ENCODE measurements at places on chromosomes 16 and 17. TPM values are rescaled to one million over a fixed set of nuclear protein-coding genes. Genes with fewer than 3 reads are reported as not detected.
A peak's percentile ranks its signal among the peaks of the same experiment; 100 is the strongest.

GRCh38 chr17:77999413-78000173 is 41.1 kb downstream of the TNRC6C start:
- no peak for DNase-seq

- no peak for DNase-seq
These were observed 117.4 kb downstream of the CLEC16A start for GRCh38 chr16:11061629-11062270.

GRCh38 chr17:2075336-2076086 is 20.6 kb downstream of the HIC1 start:
- DNase-seq, result peak; percentile 59

- DNase-seq, result no peak
These were observed 18.4 kb downstream of the TRAP1 start for GRCh38 chr16:3698941-3699340.

DNA sequence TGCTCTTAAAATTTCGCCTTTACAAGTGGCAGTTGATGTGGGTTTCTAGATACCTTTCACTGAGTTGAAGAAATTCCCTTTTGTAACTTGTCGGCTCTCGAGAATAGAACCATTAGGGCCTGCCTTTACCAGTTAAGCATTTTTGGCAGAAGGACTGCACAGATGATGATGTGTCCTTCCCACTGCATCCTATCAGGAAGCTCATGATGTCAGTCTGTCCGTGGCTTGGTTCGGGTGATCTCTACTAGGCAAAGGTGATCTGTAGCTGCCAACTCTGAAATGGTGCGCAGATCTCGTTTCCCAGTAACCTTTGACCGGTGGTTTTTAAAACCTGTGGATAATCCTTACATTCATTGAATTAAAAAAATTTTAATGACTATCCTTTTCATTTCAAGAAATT is 49.7 kb downstream of the ZNRF1 start:
- DNase-seq, result no peak

DNA sequence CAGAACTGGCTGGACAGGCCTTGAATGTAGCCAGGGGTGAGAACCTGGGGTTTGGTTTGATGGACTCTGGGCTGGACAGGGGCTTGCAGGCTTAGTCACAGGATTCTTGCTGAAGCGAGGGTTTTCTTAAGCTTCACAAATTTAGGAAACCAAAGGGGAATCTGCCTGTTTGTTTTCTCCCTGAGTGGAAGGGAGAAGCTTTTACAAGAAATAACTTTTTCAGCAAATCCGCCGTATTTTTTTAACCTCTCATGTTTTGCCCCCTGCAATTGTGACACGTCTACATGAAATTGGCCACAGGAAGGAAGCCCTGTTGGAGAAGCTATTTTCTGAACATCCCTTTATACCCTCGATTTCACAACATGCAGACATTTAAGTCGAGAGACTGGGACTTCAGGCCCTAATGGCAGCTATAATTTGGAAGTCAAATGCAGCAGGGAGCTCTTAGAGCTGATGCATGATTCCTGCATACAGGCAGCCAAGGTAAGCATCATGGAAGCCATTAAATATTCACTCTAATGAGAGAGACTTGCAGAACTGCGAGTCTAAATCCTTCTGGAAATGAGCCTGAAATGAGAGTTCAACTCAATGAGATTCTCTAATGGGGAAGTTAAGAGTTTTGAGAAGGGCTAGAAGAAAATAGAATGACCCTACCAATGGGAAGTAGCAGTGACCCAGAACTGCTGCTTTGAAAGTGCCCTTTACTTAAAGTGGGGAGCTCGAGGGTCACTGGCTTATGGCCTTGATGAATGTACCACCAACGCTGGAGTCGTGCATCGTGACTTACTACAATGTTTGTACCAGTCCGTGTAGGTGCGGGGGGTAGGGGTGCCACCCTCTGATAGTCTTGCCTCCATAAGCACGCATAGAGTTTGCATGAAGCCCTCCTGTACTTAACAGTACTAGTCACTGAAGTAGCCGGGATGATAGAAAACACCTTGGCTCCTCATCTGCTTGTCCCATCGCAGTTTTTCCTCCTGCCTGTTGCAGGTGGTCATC is 45.1 kb upstream of the IRF8 start:
- no peak for DNase-seq

DNA sequence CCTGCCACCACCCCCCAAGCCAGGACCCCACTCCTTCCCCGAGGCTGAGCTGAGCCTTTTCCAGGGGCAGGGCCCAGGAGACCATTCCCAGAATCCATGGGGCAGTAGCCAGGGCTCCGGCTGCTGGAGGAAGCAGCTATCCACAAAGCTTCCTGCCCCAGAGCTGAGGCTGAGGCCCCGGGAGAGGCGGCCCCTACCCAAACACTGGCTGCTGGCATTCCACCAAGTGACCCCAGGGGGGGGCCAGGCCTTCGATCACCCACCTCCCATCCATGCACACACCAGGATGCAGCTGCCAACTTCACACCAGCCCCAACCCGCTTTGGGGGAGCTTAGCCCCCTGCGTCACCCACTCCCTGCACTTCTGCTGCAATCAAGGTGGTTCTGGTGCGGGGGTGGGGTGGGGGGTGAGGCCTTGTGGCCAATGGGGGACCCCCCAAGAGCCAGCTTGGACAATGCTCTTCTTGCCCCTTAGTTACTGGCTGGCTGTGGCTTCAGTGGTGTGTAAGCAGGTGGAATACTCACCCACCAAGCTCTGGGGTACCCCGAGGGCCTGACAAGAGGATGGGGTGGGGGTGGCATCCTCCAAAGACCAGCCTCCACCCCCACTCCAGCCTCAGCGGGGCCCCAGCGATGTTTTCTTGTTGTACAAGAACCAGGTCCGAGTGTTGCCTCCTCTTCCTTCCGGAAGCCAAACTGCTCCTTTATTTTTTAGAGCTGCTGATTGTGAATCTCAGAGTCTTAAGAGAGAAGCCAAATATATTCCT is 16.8 kb downstream of the MYBBP1A start:
- no peak for DNase-seq

- peak; percentile 54 for DNase-seq
These were observed 5.7 kb upstream of the CDH5 start for GRCh38 chr16:66360624-66361324.

DNA sequence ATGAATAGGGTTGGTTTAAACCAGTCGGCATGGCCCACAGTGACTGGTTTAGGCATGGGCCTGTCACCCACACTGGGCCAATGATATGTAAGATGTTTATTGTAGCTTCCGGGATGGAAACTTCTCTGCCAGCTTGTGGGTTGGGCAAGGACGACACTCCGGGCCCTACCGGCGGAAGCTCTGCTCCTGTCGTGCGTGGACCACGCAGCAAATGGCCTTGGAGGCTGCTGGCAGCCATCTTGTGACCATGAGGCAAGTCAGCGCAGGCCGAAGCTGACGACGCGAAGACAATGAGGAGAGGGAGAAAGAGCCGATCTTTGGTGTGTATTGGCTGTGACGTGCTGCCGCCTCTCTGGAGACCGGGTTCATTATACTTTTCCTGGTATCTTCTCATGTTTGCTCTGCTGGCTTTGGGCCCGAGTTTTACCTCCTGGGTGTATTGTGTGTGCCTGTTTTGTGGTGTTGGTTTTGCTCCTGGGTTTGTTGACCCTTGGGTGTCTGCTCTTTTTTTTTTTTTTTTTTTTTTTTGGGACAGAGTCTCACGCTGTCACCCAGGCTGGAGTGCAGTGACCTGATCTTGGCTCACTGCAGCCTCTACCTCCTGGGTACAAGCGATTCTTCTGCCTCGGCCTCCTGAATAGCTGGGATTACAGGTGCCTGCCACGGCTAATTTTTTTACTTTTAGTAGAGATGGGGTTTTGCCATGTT is 15.4 kb downstream of the SLC25A10 start:
- DNase-seq, result no peak

The NTN1 gene
- 1.0 TPM for total RNA-seq

The MT4 gene
- not detected for total RNA-seq

The CDR2 gene
- total RNA-seq, result 11.9 TPM

The GSG1L gene
- total RNA-seq, result not detected

The DDX28 gene
- 10.0 TPM for total RNA-seq

All from psoas muscle (tissue), 8 donors.